ENCODE measurements at places on chromosomes 4 and X.

- DNase-seq, result no peak
Observed at GRCh38 chrX:23478056-23478455, 143.4 kb downstream of the PTCHD1 start.

- no peak for DNase-seq
Observed at GRCh38 chrX:55011294-55011693, 11.1 kb downstream of the APEX2 start.

DNA sequence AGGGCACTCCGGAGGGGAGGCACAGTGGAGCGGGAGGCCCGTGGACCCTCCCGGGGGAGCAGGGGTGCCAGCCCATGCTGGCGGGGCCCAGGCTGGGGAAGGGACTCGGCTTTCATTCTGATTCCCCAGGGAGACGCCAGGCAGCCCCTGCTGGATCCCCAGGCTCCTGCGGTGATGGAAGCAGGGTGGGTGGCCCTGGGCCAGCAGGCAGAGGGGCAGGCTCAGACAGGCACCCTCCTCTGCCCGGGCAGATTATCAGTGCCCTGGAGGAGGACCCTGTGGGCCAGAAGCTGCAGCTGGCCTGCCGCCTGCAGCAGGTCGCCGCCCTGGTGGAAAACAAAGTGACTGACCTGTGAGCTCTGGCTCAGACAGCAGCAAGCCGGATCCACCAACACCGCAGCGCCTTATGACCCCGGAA lies 2.1 kb upstream of the SRPK3 start:
- DNase-seq, result no peak

- DNase-seq, result peak; percentile 59
Observed at GRCh38 chrX:137051978-137052642, 18.3 kb upstream of the GPR101 start.

GRCh38 chrX:124720532-124720931 lies 374.2 kb downstream of the SH2D1A start:
- DNase-seq, result no peak

DNA sequence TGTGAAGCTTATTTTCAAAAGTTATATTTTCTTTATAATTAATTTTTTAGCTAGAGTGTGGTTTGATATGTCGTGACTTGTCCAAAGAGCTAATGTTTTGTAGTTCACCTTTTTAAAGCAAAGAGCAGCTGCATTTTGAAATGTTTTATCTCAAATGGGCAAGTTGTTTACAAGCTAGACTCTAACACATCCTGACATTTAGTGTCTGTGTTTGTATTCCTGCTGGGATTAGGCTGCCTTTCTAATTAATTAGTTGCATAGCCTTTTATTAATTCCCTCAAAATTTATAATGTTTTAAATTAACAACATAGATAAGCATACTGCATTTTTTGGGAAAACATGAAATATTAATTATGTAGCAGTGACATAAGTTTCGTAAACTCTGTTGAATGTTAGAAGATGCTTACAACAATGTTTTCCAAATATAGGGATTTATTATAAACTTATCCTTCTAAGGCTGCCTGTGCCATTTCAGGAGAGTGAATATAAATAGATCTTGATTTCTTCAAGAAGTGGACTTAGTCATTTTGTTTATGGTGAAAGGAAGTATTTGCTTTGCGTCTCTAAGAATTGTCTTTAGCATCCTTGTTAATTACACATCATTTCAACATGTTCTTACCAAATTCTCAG lies 37.7 kb upstream of the NUDT6 start:
- DNase-seq, result no peak

DNA sequence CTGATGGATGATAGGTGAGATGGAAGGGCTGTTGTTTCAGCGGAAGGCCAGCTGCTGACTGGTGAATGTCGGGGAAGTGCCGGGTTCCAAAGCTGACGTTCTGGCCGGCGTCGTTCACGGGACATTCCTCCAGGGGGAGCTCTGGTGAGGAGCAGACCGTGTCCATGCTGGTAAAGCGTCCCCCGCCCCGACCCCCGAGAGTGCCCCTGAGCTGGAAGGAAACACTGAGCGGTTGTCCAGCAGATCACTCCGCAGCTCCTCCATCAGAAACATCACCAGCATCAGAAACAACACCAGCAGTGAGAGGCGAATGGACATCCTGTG lies 18.6 kb upstream of the ADRA2C start:
- no peak for DNase-seq

All from activated CD4-positive, alpha-beta T cell treated with anti-CD3 and anti-CD28 coated beads, Interleukin-2, amount 50 U/mL, for 24 hours (primary cell).